ENCODE measurements at places on chromosomes 16 and 17.
A peak's percentile ranks its signal among the peaks of the same experiment; 100 is the strongest.

- DNase-seq: no peak
Observed at GRCh38 chr17:82282239-82283207, 9.0 kb upstream of the CSNK1D start.

GRCh38 chr17:9332132-9332494, 243.5 kb downstream of the STX8 start:
- no peak for DNase-seq

- peak; percentile 20 for DNase-seq
Observed at GRCh38 chr16:49345829-49346228, 27.8 kb upstream of the C16orf78 start.

DNA sequence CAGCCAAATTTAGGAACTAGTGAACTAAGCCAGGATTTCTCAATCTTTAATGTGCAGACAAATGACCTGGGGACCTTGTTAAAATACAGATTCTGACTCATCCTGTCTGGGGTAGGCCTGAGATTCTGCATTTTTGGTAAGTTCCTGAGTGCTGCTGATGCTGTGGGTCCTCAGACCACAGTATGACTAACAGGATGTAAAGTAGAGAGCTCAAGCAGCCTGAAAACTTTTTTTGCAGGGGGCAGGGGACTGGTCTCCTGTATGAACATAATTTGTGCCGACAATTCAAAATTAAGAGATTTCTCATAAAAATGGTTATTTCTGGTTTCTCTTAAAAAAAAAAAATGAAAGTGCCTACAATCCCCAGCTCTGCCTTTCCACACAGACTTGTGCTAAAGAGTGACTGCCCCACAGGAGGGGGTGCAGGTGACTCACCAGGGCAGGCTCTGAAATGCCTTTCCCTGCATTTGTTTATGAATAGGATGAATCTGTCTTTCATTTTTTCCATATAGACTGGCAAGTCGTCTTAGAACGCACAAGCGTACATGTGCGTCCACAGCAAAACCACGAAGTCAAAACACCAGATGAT, 271.5 kb downstream of the PHKB start:
- no peak for DNase-seq

GRCh38 chr17:62916684-62917571, 49.1 kb upstream of the TANC2 start:
- no peak for DNase-seq

DNA sequence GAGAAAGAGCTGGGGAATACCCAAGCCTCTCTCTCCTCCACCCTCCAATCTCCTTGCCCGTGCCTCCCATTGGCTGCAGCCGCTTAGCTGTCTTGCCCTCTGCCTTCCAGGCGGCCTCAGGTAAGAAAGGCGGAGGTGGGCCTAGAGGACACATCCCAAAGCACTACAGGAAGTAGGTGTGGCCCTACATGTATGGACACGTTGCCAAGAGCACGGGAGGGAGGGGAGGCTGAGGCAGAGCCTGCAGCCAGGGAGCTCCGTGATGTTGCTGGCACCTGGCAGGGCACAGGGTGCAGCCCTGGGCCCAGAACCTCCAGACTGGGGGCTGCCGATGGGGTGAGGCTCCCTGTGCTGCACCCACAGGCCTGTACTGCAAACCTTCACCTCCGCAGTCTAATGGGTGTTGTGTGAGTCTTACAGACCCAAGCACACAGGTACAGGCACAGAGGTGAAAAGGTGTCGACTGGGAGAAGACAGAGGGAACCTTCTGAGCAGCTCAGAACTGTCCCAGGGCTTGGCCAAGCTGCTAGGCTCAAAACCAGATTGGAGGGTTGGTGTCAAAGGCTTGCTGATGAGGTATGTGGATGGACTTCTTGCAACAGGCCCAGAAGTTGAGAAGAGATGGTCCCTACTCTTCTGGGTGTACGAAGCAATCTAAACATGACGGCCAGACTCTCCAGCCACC, 23.5 kb upstream of the FOXK2 start:
- no peak for DNase-seq

- DNase-seq: no peak
Observed at GRCh38 chr17:21100636-21101035, 26.1 kb upstream of the DHRS7B start.

- no peak for DNase-seq
Observed at GRCh38 chr16:23480257-23480656, 27.3 kb upstream of the COG7 start.

DNA sequence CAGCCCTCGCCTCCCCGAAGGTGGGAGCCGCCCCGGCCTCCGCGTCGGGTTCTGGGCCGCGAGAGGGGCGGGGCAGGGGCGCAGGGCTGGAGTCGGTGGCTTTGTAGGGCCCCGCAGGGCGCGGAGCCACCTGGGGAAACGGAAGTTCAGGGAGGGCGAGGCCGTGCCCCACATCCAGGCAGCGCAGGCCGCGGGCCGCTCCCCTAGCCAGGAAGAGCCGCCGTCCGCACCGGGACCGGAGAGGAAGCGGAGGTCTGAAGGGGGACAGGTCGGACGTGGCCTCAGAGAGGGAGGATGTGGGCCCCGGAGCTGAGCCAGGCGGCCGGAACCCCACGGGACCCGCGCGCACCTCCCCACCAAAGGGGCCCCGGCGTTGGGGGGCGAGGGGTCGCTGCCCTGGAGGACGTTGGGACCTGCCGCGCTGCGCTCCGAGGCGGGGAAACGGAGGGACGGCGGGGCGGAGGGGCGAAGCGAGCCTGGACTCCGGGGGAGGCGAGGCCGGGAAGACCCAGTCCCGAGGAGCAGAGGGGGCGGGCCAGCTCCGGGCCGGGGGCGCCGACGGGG, 482 bp upstream of the SLC16A3 start:
- DNase-seq: peak; percentile 72

GRCh38 chr16:88650749-88651275, at the start of gene CYBA:
CYBA (minus strand) TSS chr16:88651053; CDS start chr16:88651013, 40 bp downstream.
- DNase-seq: peak; percentile 91

- no peak for DNase-seq
Observed at GRCh38 chr16:2278956-2279800, 11.3 kb upstream of the RNPS1 start.

DNA sequence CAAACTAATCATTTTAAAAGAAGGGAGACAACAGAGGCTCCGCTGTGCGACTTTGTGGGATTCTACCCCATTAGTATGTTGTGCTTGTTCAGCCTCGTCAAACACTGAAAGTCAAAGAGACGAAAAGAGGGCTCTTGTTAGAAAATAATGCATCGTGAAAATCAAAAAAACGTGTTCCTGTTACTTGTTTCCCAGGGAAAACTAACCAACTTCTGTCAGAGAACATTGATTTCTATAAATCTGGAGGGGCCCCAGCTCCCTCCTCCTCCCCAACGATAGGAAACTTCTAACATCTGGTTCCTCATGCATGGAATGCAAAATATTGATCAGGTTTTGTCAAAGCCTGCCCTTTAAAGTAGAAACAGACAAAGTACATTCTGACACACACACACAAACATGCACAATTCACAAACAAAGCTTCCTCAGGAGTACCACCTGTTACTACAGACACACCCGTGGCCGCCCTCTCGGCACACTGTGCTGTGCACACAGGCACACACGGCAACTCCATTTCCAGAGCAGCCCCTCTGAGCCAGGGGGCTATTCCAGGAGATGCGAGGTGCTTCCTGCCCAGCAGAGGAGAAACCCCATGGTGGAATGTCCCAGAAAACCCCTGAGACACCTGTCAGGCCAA, 151.3 kb downstream of the ZFHX3 start:
- no peak for DNase-seq

DNA sequence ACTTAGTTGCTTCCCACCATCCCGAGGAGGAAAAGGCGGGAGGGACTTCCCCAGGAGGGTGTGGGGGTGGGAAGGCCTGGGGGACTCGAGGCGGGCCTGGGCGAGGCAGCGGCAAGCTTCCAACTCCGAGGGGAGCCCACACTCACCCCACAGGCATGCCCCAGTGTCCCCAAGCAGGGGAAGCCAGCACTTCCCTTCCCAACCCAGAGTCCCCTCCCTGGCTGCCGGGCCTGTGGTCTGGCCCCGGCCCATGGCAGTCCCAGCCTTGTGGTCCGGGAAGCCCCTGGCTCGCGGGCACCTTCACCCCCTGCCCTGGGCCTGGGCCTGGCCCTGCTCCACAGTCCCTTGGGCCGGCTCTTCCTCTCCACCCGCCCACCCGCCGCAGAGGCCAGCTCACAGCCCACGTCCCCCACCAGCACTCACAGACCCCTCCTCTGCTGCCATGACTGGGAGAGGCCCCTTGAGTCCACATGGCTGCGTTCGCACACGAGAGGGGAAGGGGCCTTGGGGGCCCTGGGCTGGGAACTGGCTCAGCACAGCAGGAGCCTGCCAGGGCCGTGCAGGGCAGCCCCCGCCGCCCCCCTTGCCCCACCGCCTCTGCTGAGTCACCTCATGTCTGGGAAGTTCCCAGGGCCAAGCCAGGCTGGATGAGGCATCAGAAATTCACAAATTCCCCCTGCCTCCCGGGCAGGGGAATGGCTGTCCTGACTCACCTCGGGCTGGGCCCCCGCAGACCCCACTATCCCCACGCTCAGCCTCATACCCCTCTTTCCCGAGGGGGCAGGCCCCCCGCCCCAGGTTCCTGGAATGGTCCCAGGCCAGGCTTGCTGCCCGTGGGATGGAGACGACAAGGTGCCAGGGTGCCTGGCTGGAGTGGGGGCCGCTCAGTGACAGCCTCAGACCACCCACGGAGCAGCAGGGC, 27.8 kb downstream of the BAHCC1 start:
- no peak for DNase-seq

GRCh38 chr17:55426851-55427586, 5.4 kb upstream of the MMD start:
- no peak for DNase-seq

GRCh38 chr16:85673529-85674417, 15.0 kb downstream of the GINS2 start:
- no peak for DNase-seq
